Astrocyte (in vitro differentiated cells and primary cell): ENCODE measurements at places on chromosomes 4 and X.

- H3K27me3 ChIP-seq = no peaks in the 10 kb centered on the region
- no peaks in the 10 kb centered on the region for H3K4me1 ChIP-seq
- H3K4me3 ChIP-seq = no peak overlapping the region
- H3K36me3 ChIP-seq = no peaks in the 10 kb centered on the region
- no peak for DNase-seq
- H3K27ac ChIP-seq = no peak overlapping the region
These were observed 24.4 kb downstream of the PPP2R3B start for GRCh38 chrX:362351-362750.

DNA sequence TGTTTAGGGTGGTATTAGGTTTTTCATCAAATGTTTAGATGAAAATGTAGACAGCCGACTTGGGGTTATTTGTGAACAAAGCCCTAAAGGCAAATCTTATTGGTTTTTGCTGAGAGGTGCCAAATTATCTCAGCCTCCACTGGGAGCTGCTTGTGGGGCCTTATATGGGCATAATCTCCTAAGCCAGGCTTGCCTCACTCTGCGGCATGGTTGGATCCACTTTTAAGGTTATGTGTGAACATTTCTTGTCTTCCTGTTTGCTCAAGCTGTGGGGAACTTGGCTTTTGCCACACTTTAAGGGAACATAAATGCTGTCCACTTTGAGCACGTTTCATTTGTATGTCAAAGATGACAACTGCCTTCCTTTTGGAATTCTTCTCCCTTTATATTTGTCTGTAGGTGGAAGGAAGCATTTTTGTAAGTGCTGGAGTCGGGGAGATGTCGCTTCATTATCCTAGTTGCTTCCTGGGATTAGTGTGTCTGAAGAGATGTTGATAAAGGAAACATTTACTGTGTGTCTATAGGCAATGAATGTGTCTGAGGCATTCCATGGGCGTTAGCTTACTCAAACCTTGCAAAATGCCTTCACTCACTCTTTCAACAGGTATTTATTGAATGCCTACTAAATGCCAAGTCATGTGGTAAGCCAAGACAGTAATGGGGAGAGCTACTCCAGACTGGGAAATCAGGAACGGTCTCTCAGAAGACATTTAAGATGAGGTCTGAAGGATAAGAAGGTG, 78.3 kb downstream of the SLC9A6 start:
- H3K27ac ChIP-seq = no peak overlapping the region
- peaks cover 15% of the 10 kb centered on the region for H3K4me1 ChIP-seq
- DNase-seq = no peak
- no peaks in the 10 kb centered on the region for H3K27me3 ChIP-seq

DNA sequence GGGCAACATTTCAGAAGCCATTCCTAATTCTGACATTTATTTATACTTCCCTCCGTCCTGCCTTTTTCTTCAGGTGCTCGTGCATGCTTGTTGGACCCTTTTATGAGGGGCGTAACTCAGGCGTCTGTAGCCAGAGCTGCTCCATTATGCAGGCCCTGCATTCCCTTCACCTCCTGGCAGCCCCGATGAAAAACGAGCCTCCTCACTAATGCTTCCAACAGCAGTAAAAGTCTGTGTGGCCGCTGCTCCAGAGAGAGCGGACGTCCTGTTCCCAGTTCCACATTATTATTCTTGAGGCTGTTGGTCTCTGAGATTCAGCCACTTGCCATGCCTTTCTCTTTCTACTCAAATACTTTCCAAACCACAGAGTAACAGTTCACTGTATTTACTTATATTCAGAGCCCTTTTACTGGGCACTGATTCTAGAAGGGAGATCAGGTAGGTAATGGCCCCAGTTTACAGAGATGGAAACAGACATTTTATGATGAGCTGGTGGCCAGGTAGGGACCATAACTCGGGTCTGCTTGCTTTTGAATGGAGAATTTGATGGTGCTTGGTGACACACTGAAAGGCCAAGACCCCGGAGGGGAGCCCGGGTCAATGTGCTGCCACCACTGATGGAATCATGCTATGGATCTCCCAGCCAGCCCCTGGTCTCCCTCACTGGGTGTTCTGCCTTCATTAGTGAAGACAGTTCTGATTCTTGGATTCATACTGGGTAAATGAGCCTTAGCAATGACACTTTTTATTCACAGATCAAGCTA, 101.0 kb downstream of the GATB start:
- no peaks in the 10 kb centered on the region for H3K36me3 ChIP-seq
- peaks cover 10% of the 10 kb centered on the region for H3K4me1 ChIP-seq
- DNase-seq = peak; percentile 31
- H3K27ac ChIP-seq = no peak overlapping the region
- no peak overlapping the region for H3K4me3 ChIP-seq
- H3K27me3 ChIP-seq = no peaks in the 10 kb centered on the region

- H3K4me1 ChIP-seq = peaks cover 6% of the 10 kb centered on the region
- no peak overlapping the region for H3K4me3 ChIP-seq
- H3K27ac ChIP-seq = no peak overlapping the region
- H3K27me3 ChIP-seq = no peaks in the 10 kb centered on the region
These were observed 85.9 kb upstream of the GPR34 start for GRCh38 chrX:41602816-41603345.
